Renal cortical epithelial cell (primary cell): ENCODE measurements at places on chromosomes 4 and X.
A peak's percentile ranks its signal among the peaks of the same experiment; 100 is the strongest.

- DNase-seq: no peak
Observed at GRCh38 chr4:175986-176385, 51.7 kb downstream of the ZNF718 start.

- peak; percentile 1 for DNase-seq
Observed at GRCh38 chrX:65528705-65529340, 5.8 kb downstream of the LAS1L start.

- no peak for DNase-seq
Observed at GRCh38 chr4:131258361-131258760, 1890.7 kb upstream of the PCDH10 start.

GRCh38 chrX:65685112-65685511 is 17.7 kb downstream of the MSN start:
- DNase-seq: no peak
